ENCODE measurements at places on chromosomes 5 and 9.

GRCh38 chr5:163473635-163474243 lies 13.3 kb downstream of the HMMR start:
- no peak for DNase-seq

GRCh38 chr5:141914199-141914743 lies 9.4 kb upstream of the DELE1 start:
- DNase-seq: peak; percentile 49

- no peak for DNase-seq
Measured at GRCh38 chr5:64165500-64166200, at the start of gene RNF180. Gene RNF180, plus strand, starts transcription at chr5:64165843. Its CDS starts 34,965 bp downstream, at chr5:64200808.

DNA sequence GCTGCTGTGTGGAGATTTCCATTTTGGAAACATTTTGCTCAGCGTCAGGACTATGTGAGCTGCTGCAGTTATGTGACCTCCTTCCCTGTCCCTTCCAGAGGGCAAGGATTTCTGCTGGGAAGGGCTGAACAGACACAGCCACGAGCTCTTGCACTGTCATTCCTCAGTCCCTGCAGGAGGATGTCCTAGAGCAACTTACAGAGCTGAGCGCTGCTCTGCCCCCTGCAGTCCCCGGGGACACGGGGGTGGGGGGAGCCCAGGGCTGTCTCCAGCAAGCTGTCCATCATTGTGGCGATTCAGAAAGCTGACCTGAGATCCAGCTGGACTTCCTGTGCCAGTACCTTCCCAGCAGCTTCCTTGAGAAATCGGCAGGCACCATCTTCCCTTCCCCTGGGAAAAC lies 28.0 kb upstream of the MAP1B start:
- DNase-seq: no peak

- DNase-seq: no peak
Measured at GRCh38 chr5:36033486-36033885, 33.2 kb downstream of the UGT3A2 start.

- DNase-seq: peak; percentile 62
Measured at GRCh38 chr9:37034305-37034937, 353 bp upstream of the PAX5 start.

- DNase-seq: no peak
Measured at GRCh38 chr9:72473474-72474261, 47.7 kb upstream of the TMC1 start.

GRCh38 chr9:89842267-89842768 lies 237.5 kb downstream of the GADD45G start:
- no peak for DNase-seq

- no peak for DNase-seq
Measured at GRCh38 chr5:61402244-61402823, 70.3 kb downstream of the ZSWIM6 start.

GRCh38 chr5:178476531-178476930 lies 113.7 kb downstream of the COL23A1 start:
- no peak for DNase-seq

DNA sequence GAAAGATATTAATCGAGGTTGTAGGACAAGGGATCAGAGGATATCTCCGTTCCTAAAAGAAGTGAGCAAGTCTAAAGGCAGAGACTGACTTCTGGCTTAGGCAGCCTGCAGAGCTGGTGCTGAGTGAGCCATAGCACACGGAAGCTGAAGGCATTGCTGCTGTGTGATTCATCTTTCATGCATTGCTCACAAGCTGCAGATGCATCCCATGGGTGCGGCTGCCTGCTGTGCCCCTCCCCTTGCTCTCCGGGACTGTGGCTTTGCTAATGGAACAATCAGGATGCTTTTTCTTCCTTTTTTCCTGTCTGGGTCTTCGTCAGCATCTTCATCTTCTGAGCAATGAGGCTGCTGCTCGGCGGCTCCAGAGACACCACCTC lies 341.4 kb downstream of the DIRAS2 start:
- DNase-seq: no peak

GRCh38 chr9:98323831-98324135 lies 68.3 kb upstream of the TBC1D2 start:
- DNase-seq: no peak

- DNase-seq: no peak
Measured at GRCh38 chr5:146233441-146233840, 30.0 kb downstream of the RBM27 start.

DNA sequence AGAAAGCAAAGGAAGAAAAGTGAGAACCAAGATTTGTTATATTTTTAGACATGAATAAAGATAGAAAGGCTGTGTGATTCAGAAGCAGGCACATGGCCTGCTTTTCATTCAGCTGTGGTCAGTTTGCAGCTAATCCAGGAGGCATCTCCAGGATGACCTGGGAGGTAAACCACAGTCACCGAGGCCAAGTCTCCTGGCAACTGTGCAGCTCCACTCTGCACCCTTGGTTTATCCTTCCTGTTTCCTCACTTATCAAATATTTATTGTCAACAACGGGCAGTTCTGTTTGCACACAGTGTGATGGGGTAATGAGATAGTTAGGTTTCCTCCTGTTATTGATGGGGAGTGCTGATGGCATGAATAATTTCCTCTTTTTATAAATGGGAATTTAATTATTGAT lies 243.0 kb downstream of the PSAT1 start:
- DNase-seq: no peak

- DNase-seq: no peak
Measured at GRCh38 chr9:86500667-86501435, 146.6 kb upstream of the TUT7 start.

DNA sequence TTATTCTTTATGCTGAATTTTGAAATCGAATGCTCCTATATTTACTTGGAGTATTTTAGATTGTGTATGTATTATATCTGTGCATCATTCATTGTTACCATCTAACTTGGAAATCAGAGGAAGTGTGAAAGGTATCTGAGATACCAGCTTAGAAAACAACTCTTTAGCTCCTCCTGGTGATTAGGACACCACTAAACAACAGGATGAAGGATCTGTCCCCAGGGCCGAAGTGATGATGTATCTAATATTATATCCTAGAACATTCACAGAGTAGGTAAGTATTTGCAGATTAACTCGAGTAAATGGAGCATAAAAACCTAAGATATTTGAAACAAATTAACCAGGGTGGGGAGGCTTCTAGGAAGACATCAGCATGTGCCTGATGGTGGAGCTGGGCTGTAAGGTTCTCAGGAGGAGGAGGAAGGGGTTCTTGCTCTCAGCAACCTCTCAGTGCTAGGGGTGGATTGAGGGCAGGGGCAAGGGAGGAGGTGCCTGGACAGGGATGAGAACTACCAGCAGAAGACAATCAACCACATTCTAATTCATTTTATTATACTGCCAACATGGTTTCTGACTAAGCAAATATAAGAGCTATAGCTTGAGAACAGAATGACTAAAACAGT lies 2.6 kb upstream of the NFIL3 start:
- DNase-seq: peak; percentile 29

DNA sequence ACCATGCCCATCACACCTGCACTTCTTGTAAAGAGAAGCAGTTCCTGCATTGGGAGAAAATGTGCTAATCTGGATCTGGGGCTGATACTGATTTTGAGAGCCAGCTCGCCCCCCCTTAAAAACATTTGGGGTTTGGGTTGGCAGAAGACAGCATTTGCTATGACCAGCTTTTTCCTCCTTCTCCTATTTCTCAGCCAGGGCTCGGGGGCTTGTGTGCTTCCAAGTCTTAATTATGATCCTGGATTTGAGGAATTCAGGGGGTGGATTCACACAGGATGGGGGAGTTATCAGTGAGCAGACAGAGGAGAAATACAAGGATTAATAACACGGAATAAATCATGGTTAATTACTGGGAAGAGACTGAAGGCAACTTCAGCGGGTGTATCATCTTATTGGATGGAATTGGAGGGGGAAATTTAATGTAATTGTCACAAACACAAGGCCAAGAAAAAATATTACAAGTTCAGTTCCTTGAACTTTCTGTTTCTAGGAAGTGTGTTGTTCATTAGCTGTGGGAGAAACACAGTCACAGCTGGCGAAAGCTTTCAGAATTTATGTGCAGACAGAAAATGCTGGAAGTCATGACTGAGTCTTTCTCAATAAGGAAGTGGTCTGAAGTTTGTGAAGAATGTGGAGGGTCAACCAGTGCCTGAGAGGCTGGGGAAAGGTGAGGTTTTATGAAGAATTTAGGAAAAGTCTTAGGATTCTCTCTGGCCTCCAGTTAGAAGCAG lies 15.3 kb downstream of the C9orf152 start:
- no peak for DNase-seq

DNA sequence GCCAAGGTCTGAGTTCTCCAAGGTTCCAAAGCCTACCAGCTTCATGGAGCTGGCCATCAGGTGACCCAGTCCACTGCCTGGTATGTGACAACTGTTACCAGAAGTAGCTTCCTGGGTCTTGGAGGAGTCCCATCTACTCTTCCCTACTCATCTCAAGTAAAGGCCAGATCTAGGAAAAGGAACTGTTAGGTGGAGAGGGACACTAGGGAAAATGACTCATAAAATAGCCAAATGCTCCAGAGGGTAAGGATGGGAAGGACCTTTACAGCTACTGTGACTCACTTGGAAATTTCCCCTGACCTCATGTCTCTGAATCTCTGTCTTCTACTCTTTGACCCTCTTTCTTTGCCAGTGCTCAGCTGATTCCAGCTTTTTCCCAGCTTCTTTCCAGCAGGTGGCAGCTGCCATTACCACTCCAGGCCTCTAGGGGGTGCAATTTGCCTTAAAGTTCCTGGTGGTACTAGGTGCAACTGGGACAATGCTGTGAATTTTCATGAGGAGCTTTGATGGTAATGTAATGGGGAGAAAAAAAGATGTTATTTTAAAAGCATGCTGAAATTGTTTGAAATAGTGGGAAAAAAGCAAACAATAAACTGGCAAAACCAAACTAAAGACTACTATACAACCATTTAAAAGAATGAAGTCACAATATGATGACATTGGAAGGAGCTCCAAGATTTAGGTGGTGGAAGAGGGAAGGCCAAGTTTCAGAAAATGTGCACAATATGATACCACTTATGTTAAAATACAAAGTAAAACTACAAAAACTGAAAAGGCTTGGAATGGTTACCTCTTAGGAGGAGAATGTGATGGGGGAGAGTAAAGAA lies 27.1 kb upstream of the MYORG start:
- DNase-seq: peak; percentile 65

DNA sequence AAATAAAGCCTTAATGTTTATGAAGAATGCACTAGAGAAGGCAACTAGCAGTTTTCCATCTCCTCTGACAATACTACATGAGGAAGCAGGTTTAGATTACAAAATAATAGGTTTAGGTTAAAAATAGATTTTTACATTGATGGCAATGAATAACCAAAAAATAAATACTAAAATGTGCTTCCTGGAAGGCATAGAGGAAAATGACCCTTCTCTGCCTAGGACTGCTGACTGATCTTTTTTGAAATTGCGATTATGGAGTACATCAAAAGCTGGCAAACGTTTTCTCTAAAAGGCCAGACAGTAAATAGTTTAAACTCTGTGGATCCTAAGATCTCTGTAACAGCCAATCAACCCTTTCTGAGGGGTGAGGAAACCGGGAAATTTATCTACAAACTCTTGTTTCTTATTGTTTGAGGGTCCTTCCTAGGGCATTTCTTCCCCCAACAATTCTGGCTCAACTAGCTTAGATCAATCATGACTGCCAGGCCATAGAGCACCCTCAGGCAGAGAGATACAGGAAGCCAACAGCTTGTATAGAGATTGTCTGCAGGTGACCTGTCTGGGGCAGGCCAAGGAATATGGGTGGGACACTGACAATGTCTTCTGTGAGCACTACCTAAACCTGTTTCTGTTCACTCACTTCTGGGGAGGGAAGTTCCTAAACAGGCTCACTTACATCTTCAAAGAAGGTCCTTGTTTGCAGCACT lies 67.3 kb downstream of the MROH2B start:
- no peak for DNase-seq

- DNase-seq: no peak
Measured at GRCh38 chr5:132138260-132138659, 64.7 kb downstream of the CSF2 start.

DNA sequence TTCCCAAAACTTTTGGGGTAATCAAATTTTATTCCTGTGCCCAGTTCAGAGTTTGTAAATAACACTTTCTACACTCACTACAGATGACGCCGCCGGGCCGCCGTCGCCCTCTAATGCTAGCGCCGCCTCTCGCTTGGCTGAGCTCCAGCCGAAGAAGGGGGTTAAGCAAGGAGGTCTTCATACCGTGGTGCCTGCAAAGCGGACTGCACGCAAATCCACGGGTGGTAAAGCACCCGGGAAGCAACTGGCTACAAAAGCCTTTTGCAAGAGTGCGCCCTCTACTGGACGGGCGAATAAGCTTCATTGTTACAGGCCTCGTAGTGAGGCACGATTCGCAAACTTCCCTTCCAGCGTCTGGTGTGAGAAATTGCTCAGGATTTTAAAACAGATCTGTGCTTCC lies 280.4 kb downstream of the MEF2C start:
- DNase-seq: peak; percentile 31

GRCh38 chr5:2836133-2836532 lies 84.7 kb upstream of the IRX2 start:
- no peak for DNase-seq

- DNase-seq: no peak
Measured at GRCh38 chr5:138605254-138605972, 30.2 kb upstream of the HSPA9 start.

DNA sequence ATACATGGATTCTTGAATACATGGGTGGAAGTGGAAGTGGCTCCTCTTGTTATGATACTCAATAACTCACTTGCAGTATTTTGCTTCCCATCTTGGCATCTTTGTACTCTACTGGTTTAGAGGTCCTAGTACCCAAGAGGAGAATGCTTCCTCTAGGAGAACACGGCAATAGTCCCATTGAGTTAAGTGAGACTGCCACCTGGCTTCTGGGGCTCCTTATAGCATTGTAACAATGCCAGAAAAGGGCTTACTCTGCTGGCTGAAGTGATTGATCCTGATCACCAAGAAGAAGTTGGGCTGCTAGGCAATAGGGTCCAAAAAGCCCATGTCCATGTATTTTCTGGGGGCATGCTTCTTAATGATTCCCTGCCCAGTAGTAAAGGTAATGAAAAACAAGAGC lies 627.6 kb upstream of the SGCD start:
- no peak for DNase-seq

- no peak for DNase-seq
Measured at GRCh38 chr5:68480335-68480940, 264.9 kb downstream of the PIK3R1 start.

DNA sequence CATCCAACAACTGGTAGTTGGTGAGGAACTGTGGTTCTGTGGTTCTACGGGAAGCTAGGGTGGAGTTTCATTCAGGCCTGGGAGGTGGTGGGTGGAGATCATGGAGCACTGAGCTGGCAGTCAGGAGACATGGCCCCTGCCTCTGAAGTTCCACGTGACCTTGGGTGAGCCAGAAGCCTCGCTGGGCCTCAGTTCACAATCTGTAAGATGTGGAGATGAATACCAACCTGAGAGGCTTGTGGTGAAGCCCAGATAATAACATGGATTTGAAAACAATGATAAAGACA lies 177.9 kb downstream of the MACROH2A1 start:
- DNase-seq: no peak

DNA sequence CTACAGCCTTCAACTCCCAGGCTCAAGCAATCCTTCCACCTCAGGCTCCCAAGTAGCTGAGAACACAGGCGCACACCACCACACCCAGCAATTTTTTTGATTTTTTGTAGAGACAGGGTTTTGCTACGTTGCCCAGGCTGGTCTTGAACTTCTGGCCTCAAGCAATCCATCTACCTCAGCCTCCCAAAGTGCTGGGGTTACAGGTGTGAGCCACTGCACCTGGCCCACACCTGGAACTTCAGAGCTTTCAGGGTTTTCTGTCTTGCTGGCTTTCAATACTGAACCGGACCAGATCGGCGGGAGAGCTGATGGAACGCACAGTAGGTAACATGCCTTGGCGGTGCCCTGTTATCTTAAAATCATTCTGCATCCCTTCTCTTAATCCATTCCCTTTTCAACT lies 30.8 kb downstream of the IPPK start:
- no peak for DNase-seq

Measured in activated T-cell treated with anti-CD3 and anti-CD28 coated beads, Interleukin-2, amount 50 U/mL, for 24 hours (primary cell).